ENCODE measurements at places on chromosomes 2 and 18.
A peak's percentile ranks its signal among the peaks of the same experiment; 100 is the strongest.

- no peak for DNase-seq
Observed at GRCh38 chr2:198546122-198546521, 741.7 kb downstream of the PLCL1 start.

- DNase-seq = no peak
Observed at GRCh38 chr18:23779696-23780303, 90.5 kb downstream of the LAMA3 start.

GRCh38 chr2:61538920-61539520 lies 864 bp upstream of the XPO1 start:
- DNase-seq = peak; percentile 57

DNA sequence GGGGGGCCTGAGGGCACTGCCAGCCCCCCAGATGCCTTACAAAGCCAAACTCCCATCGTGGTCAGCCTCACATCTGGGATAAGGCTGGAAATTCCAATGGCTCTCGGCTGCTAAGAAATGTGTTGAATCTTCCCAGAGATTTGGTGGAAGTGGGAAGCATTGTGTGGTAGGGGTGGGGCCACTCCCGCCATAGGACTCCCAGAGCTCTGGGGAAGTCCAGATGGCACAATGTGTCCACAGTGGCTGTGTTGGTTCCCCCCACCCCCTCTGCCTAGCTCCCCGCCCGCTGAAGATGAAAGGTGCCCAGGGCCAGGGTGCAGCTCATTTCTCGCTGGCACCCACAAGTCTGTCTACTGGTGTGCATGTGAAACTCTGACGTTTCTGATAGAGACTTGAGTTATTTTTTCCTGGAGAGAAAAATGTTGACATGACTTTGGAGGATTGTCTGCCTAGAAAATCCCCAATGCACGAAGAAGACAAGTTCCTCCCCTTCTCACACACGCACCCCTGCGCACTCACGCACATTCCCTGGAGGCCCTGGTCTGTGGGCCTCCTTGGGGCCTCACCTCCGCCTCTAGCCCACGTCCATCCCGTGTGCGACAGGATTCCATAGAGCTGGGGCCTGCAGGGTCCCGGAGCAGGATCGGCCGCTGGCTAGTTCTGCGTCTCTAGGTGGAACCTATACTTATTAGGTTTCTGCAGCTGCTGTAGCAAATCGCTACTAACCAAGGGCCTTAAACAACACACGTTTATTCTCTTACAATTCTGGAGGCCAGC lies 199.1 kb downstream of the ZFP36L2 start:
- DNase-seq = no peak

Data from stimulated activated naive CD4-positive, alpha-beta T cell (primary cell).